ENCODE measurements at places on chromosomes 2 and 18.

- DNase-seq, result no peak
Measured at GRCh38 chr2:108193251-108193650, 46.5 kb upstream of the SULT1C3 start.

- DNase-seq, result no peak
Measured at GRCh38 chr2:234258562-234259141, 208.2 kb downstream of the SPP2 start.

- no peak for DNase-seq
Measured at GRCh38 chr2:209314653-209315052, 109.2 kb upstream of the MAP2 start.

DNA sequence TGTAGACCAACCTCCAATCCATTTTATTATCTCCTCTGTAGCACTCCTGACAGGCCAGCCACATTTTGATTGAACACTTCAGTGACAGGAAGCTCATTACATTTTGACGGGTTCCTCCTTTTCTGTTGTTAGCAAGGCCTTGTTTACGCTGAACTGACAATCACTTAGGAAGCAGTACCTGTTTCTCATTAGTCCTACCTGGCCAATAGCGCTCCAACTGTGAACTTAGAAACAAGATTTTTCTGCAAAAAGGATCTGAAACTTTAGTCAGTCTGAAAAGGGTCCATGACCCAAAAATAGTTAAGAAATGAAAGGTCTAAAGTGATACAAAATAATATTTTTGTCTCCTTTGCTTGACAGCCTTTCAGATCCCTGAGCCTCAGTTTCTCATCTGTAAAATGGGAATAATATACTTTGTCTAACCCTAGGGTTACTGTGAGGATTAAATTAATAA lies 119.6 kb upstream of the MSTN start:
- no peak for DNase-seq

DNA sequence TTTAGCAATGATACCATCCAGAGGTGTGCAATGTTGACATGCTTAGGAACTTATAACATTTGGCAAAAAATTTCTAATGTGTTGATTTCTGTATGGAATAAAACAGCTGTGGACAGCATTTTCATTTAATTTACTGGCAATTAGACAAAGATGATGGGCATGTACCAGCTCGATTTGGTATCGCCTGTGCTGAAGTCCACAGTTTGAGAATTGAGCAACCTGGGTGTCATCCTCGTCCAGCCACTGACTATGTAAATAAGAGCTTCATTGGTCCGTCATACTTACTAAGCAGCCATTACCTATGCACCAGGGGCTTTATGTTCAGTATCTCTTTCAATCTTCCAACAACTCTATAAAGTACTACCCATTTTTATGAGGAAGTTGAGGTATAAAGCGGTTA lies 24.6 kb upstream of the ACAA2 start:
- DNase-seq, result no peak

- no peak for DNase-seq
Measured at GRCh38 chr2:183172220-183172887, 48.1 kb downstream of the NUP35 start.

DNA sequence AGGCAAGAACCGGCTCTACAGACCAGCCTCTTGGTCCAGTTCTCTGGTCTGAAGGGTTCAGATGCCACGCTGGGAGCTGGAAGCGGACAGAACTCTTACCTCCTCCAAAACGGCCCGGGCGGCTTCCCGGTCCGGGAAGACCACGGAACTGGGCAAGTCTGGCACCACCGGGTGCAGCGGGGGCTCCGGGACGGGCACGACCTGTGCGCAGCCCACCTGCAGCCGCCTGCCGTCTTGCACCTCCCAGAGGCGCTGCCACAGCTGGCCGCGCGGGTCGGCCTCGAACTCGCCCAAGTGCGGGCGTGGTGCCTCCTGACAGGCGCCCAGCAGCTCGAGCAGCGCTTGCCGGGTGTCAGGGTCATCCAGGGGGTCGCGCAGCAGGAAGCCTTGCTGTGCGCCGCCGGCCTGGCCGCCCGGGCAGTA lies 773 bp downstream of the CMPK2 start:
- DNase-seq, result no peak

DNA sequence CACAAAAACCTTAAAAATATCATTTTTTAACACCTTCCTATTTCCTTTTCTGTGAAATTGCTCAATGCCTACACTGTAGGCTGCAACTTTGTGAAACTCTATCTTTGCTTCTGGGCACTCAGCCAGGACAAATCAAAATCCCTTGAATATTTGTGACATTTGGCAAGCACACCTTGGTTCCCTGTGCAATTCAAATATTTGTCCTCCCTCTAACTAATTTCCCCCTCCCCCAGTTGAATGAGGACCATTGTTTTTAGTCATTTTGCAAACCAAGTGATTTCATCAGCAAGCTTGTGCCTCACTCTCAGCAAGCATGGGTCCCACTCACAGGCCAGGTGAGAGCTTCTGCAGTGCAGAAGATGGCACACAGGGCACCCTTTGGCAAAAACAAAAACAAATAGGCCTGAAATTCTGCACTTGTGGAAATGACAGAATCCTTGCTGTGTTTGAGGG lies 541.5 kb downstream of the CNTNAP5 start:
- DNase-seq, result no peak

DNA sequence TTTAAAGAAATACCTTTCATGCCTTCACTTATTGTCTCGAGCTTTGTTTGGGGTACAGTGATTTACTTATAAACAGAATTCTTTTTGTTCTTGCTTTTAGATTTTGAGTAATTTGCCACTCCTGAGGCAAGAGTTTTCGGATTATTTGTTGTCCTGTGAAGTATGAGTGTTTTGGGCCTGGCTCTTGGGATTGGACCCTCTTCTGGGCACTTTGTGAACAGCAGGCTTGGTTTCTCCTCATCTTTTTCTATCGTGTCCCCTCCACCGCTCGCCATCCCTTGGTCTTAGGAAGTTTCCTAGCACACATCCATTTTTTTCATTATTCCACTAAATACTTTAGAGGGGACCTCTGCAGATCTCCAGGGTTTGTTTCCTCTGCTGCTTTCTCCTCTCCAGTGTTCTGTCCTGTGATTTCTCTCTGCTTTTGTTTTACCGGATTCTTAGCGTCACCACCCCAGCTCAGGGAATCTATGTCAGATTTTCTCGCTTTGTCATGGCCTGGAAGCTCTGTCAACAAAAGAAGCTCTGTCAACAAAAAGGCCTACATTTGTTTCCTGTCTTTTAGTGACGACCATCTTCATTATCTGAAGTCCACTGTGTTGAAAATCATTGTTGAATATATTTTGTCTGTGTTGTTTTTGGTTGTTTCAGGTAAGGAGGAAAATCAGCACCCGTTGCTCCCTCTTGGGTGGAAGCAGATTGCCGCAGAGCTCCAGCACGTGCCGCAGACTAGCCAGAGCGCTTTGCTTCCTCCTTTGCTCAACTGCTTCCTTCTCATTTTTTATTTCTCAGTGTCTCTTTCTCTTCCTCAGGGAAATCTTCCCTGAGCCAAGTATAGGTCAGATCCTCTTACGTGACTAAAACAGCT lies 27.8 kb downstream of the ANKRD62 start:
- DNase-seq, result no peak

DNA sequence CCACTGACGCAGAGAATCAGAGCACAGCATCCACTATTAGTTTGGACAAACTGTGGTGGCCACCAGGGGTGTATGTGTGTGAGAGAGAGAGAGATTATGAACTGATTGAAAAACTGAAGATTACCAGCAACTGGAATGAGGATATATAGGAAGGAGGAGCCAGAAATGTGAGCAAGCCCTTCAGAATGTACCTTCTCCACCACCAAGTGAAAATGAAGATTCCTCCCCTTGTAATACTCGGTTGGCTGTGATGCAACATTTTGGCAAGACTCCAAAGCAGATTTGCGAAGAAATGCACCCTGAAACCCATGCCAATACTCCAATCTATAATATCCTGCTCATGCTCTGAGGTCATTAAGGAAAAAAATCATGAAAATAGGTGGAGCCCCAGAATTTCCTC lies 121.2 kb upstream of the SLC35G4 start:
- DNase-seq, result no peak

GRCh38 chr2:125710561-125710960 lies 945.4 kb upstream of the GYPC start:
- DNase-seq, result no peak

DNA sequence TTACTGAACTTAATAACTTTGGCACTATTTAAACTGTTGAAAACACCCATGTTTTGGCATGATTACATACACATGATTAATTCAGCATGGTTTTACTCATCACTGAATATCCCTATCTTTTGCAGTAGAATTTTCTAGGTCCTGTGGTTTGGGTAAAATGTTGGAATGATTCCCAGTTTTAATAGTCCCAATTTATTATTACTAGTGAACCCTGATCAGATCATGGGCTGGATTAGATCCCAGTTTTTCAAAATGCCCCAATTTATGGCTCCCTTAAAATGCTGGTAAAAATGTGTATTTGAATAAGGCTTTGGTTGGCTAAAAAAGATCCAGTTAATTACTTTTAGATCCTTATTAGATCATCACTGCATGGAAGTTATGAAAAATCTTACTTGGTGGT lies 273.6 kb upstream of the NRP2 start:
- no peak for DNase-seq

- no peak for DNase-seq
Measured at GRCh38 chr2:143296089-143296488, 166.9 kb downstream of the ARHGAP15 start.

- DNase-seq, result no peak
Measured at GRCh38 chr18:8681196-8681595, 24.2 kb upstream of the MTCL1 start.

GRCh38 chr2:143686585-143687164 lies 557.5 kb downstream of the ARHGAP15 start:
- DNase-seq, result no peak

- no peak for DNase-seq
Measured at GRCh38 chr2:138960191-138960590, 180.0 kb upstream of the NXPH2 start.

DNA sequence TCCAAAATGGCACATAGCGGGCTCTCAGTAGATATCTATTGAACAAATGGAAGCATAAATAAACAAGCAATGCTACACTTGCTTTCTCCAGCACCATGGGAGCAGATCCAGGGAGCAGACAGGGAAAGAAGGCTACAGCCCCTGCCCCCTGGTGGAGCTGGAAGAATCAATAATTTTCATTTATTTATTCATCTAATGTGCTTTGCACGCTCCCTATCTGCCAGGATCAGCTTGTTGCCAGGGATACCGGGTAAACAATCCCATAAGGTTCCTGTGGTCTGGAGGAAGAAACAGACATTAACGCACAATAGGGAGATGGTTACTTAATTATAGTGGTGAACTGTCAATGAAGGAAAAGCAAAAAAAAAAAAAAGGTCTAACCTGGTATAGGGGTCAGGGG lies 40.1 kb upstream of the CLASP1 start:
- DNase-seq, result no peak

GRCh38 chr2:96947949-96948833 lies 38.2 kb downstream of the FAM178B start:
- no peak for DNase-seq

- no peak for DNase-seq
Measured at GRCh38 chr2:197862246-197862955, 58.0 kb downstream of the PLCL1 start.

DNA sequence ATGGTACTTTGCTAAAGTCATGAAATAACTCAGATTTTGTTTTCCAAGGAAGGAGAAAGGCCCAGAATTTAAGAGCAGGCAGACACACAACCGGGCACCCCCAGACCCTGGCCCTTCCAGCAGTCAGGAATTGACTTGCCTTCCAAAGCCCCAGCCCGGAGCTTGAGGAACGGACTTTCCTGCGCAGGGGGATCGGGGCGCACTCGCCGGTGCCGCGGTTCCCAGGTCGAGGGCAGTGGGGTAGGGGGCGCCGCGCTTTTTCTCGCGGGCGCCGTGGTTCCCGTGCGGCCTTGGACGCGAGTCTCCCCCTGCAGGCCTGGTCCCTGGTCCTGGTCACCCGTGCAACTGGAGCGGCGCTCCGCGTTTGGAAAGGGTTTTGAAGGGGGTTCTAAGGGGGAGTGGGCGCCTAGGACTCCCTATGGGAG lies 1.2 kb downstream of the ZNF236 start:
- no peak for DNase-seq

DNA sequence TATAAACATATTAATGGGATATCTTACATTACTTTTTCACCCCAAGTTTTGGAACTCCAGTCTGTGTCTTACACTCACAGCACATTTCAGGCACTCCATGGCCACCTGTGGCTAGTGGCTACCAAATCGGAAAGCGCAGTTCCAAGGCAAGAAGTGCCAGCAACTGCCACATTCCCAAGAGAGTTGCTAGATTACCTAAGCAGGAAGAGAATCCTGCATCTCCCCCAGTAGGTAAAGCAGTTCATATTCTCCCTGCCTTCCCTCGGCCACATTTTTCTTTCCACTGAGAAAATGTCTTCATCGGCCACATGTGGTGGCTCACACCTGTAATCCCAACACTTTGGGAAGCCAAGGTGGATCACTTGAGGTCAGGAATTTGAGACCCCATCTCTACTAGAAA lies 62.8 kb downstream of the MEX3C start:
- no peak for DNase-seq

DNA sequence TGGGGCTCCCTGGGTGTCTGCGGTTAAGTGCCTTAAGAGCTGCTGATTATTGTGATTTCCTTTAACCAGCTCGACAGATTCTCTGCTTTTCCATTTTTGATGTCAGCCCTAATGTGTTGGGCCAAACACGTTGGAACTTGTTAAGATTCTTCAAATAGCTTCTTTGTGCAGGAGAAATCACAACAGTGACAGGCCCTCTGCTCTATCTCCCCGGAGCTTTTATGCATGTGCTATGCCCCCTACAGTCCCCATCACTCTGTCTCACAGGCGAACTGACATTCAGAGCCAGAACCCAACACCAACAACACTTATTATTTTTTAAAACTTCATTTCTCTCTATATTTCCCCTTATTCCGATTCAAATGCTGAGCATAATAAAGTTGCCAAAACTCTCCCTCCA lies 371.7 kb upstream of the CELF4 start:
- DNase-seq, result no peak

DNA sequence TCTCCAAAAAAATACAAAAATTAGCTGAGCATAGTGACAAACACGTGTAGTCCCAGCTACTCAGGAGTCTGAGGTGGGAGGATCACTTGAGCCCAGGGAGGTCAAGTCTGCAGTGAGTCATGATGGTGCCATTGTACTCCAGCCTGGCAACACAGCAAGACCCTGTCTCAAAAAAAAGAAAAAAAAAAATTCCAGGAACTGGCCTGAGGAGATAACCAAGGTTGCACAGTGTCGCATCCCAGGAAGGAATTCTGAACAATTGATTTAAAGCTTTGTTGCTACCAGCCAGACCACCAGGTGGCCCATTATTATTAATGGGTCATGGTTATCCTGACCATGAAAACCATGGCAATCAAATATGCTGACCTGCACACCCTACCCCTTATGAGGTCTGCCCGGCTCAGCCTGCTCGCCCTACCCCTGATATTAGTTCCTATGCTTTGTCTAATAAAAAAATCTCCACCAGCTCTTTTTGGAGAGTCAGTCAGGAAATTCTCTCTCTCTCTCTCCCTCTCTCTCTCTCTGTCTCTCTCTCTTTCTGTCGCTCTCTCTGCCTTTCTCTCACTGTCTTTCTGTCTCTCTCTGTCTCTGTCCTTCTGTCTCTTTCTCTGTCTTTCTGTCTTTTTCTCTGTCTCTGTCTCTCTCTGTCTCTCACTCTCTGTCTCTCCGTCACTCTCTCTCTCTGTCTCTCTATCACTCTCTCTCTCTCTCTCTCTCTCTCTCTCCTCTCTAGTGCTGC lies 73.7 kb downstream of the NCAPH start:
- DNase-seq, result no peak

- DNase-seq, result no peak
Measured at GRCh38 chr2:17853799-17854198, 24.7 kb upstream of the KCNS3 start.

GRCh38 chr2:42359965-42360483 lies 993 bp downstream of the COX7A2L start:
- no peak for DNase-seq

All from anterior cingulate cortex (tissue), 58 donors.